ENCODE measurements at places on chromosomes 3 and 15. TPM values are rescaled to one million over a fixed set of nuclear protein-coding genes. Genes with fewer than 3 reads are reported as not detected.

IMP3 gene
- 138 TPM for total RNA-seq

LDHAL6B gene
- total RNA-seq, result not detected

DNA sequence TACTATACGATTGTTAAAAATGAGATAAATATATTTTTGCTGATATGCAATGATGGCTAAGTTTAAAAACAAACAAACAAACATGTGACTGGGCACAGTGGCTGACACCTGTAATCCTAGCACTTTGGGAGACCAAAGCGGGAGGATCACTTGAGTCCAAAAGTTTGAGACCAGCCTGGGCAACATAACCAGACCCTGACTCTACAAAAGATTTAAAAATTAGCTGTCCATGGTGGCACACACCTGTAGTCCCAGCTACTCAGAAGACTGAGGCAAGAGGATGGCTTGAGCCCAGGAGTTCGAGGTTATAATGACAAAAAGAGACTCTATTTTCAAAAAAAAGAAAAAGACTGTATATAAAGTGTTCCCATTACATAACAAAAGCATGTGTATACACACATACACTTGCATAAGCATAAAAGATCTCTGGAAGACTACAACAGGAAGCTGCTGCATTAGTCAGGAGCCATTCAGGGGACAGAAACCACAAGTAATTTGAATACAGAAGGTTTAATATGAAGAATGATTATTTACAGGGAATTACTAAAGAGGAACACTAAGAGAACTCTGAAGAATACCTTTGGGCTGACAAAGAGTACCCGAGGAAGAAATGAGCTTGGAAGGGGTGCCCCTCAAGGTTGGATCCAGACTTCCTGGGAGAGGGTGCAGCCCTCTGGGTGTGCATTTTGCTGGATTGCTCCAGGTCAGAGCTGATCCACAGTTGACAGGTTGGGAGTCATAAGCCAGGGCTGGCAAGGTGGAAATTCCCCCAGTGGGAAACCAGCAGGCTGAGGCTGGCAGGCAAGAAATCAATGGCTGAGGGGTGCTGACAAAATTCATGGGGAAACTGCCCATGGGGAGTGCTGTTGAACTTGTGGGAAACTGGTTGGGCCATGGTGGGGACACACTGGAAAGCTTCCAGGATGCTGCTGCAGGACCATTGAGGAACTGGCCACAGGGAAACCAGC, 9.3 kb upstream of the TM4SF18 start:
- peak; percentile 89 for DNase-seq

DNA sequence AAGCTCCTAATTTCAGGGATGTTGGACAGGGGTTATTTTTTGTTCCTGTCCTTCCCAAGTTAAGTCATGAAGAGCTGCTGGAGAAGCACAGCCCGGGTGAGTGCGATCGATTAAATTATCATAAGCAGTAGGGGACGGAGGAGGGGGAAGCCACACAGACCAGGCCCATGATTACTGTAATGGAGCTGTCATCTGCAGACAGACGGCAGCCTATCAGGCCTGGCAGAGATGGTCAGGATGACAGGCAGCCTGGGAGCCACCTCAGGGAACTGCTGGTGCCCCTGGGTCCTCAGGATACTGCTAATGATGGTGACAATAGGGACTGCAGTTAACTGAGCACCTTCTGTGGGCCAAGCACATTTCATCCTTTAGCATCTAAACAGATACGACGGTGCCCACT, 147.7 kb downstream of the RAB11A start:
- no peak for DNase-seq

DNA sequence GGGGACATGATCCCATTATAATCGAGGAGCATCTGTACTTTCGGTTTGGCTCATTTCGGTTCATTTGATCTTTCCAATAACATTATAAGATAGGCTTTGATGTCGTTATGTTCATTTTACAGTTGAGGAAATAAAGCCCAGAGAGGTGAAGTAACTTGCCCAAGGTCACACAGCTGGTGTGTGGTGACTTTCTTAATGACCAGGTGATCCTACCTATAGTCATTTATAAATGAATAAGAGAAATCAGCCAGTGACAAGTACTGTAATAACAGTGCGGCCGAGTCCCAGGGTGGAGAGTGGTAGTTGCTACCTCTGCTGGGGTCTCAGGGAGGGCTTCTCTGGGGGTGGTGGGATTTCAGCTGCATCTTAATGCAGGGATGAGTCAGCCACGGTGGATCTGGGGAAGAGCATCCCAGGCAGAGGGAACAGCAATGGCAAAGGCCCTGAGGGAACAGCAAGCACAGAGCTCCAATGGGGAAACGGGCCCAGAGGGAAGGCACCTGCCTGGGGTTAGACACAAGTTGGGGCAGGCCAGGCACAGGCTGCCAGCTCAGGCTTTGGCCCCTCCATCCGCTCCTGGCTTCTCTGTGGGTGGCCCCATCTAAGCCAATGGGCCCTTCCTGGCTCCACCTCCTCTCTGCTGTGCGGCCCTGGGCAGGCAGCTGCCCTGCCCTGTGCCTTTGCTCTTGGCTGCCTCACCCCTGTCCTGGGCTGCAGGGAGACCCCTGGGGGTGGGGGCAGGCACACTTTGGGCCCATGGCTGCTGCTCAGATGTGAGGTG, 1.1 kb upstream of the FBLN2 start:
- no peak for DNase-seq

DNA sequence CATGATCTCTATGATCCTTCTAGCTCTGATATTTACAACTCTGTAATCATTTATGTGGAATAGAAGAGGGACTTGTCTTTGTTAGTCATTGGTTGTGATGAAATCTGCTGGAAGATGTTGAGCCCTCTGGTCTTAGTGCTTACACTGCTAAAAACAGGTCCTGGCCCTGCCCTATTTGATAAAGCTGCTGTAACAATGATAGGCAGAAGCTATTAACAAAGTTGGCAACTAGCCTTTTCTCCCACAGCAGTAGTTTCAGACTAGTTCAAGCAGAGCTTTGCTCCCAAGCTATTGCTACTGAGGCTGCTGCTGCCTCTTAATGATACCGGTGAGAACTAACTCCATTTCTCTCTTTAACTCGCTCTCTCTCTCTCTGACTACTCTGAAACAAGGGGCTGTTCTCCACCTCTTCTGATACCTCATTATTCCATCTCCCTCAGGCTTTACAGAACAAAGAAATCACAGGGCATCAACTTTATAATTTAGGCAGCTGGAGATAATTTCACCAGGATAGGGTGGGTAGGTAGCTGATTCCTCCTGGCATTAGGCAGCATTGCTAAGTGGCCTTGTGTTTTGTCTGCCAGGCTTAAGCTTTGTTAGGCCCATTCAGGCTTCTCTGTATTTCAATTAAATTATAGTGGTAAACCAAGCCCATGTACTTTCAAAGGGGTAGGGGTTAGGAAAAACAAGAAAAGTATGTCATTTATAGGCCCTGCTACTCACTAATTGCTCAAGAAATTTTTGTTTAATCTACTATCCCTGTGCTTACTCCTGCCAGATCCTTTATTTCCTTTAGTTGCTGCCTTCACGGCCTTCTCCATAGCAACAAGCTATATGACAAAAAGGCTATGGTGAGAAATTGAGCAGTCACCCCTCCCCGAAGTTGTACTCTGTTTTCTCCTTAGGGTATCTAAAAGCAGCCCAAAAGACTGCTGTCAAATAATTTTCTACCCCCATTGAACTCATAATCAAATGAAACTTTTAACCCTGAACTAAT, 139.6 kb downstream of the RBPMS2 start:
- peak; percentile 76 for DNase-seq
